RPMI7951 (cell line): ENCODE measurements at places on chromosomes 7 and 10. TPM values are rescaled to one million over a fixed set of nuclear protein-coding genes. Genes with fewer than 3 reads are reported as not detected.

DNA sequence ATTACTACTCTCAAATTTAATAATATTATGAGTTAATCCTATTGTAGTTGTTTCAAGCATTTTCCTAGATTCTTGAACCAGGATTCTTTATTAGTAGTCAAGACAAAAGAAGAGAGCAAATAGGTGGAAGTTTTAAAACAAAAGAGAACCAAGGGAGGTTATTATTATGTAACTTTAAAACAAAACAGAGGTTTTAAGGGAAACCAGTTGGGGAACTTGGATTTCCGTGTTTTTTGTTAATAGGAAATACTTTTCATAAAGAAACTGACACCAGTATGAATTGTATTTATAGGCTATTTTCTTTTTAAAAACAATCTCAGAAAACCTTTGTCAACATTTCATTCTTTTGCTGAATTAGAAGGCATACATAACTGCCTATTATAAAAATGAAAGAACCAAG, 183.9 kb downstream of the WNT2 start:
- no peak for DNase-seq

DNA sequence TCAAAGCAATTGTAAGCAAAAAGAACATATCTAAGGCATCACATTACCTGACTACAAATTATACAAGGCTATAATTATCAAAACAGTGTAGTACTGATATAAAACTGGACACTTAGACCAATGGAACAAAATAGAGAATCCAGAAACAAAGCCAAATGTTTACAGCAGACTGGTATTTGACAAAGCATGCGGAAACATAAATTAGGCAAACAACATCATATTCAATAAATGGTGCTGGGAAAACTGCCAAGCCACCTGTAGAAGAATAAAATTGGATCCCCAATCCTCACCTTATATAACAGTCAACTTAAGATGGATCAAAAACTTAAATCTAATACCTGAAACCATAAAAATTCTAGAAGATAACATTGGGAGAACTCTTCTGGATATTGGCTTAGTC, 240.8 kb upstream of the POM121L12 start:
- no peak for DNase-seq

GPR15LG gene
- not detected in 2 replicates for total RNA-seq

GRCh38 chr10:25694971-25695370, 239.1 kb upstream of the MYO3A start:
- no peak for DNase-seq

ATOH7 gene
- total RNA-seq = 0.10 TPM in 1 of 2 replicates, not detected in the other

DNA sequence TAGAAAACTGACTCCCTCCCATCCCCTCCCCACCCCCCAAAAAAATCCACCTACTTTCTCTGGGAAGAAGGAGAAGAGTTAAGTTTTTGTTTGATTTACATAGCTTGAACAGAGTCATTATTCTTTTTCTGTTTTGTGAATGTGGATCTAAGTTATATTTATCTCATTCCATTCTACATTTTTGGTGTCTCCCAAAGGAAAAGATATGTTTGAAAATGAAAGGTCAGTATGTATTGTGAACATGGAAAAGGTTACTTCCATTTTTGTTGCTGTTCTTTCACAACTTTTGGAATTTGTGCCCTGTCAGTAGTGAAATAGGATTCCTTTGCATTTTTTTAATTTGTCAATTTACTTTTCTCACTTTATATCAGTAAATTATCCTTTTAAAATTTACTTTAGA, 547.9 kb downstream of the SUGCT start:
- DNase-seq = no peak

DNA sequence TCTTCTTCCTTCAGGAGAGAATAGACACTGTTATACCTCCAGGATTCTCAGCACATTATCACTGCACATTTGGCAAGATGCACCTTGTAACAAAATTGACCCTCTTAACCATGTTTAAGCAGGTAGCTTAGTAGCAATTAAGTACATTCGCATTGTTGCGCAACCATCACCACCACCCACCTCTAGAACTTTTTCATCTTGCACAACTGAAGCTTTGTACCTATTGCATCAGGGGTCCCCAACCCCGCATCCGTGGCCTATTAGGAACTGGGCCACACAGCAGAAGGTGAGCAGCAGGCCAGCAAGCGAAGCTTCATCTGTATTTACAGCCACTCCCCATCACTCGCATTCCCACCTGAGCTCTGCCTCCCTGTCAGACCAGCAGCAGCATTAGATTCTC, 29.9 kb upstream of the SMURF1 start:
- DNase-seq = no peak
